ENCODE measurements at places on chromosomes 16 and 17.

DNA sequence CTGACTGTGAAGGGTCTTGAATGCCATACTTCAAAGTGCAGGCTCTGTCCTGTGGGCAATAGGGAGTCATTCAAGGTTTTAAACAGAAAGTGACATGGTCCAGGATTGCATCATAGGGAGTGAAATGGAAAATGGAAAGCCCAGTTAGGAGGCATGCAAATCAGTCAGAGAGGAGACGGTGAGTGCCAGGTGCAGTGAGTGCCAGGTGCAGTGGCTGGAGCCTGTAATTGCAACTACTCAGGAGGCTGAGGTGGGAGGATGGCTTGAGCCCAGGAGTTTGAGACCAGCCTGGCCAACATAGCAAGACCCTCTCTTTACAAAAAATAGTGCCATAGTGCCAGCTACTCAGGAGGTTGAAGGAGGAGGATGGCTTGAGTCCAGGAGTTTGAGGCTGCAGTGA lies 35.2 kb upstream of the SIAH1 start:
- no peak for DNase-seq

DNA sequence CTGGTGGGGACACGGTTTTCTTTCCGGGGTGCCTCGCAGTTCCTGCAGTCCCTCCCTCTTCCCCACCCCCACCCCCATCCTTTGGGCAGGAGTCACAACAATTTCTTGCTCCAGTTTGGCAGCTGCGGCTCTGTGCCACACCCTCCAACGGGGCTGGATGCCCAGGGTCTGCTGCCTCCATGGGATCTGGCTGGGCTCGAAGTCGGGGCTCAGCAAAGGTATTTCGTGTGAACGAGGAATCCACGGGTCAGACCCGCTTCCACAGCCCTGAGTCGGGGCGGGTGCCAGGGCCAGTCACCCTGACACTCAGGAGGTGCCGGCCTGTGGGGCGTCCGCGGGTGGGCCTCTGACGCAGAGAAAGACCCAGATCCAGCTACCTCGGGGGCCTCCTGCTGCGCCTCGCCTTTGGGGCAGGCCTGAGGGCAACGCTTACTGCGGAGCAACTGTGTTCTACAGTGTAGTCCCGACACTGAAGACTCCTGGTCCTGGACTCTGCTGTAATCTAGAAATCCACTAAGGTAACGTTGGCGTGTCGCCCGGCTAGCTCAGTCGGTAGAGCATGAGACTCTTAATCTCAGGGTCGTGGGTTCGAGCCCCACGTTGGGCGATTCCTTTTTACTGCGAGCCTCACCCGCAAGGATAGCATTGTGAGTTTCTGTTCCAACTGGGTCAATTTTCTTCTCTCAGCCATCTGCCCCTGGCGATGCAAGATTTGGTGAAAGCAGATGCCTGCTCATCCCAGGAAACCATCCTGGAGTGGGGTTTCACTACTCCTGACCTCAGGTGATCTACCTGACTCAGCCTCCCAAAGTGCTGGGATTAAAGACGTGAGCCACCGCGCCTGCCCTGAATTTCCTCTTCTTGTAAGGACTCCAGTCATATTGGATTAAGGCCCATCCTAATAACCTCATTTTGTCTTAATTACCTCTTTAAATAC lies 12.6 kb upstream of the OR1F1 start:
- DNase-seq = no peak

- no peak for DNase-seq
Observed at GRCh38 chr16:27103954-27104353, 37.2 kb downstream of the C16orf82 start.

GRCh38 chr17:64147110-64148016 lies 17.4 kb upstream of the ERN1 start:
- no peak for DNase-seq

GRCh38 chr17:59001158-59001814 lies 105.4 kb downstream of the TRIM37 start:
- DNase-seq = peak; percentile 38
